CD4-positive, alpha-beta T cell treated with Interferon gamma for 1 hour (primary cell): ENCODE measurements at places on chromosomes 6 and 20.

DNA sequence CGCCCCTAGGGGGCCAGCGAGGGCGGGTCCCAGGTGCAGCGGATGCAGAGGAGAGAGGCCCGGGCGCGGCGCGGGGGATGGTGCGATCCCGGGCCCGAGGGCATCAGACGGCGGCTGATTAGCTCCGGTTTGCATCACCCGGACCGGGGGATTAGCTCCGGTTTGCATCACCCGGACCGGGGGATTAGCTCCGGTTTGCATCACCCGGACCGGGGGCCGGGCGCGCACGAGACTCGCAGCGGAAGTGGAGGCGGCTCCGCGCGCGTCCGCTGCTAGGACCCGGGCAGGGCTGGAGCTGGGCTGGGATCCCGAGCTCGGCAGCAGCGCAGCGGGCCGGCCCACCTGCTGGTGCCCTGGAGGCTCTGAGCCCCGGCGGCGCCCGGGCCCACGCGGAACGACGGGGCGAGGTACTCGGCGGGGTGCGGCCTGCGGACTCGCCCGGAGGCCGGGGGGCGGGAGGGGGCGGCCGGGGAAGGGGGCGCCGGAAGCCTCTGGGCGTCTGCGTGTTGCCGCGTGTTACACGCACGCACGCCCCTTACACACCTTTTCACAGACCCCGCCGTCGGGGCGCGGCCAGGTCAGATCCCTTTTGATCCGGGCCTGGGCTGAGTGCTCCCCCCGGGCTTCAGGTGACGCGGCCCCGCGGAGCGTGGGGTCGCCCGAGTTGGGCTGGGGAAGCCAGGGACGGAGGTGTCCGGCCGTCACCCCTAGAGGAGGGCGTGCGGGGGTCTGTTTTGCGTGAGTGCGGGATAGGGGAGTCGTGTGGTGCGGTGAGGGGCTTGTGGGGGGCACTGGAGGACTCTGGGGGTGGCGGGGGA lies 412 bp downstream of the TRIB3 start:
- DNase-seq, result peak; percentile 55

DNA sequence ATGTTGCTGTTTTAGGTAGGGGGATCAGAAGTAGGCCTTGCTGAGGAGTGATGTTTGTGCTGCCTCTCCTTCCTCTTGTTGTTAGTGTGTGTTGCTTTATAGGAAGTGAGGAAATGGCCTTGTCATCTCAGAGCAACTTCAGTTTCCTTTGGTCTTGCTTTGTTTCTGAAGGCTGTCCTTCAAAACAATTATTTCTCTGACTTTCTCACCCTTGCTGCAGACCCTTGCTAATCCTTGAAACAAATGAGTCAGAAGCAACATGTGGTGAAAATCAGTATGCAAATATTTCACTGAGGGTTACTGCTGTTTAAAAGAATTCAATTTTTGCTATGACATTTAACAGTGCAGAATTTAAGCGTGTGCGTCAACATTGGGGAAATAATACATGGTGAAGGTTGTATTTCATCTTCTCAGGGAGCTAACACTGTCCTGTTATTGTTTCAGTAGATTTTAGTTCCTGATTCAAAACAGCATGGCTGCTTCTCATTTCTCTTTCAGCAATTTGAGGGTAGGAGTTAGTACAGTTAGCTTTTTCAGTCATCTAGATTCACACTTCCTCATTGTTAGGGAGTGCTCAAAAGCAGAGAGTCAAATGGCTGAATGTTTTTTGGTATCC lies 13.8 kb downstream of the RNF144B start:
- no peak for DNase-seq

DNA sequence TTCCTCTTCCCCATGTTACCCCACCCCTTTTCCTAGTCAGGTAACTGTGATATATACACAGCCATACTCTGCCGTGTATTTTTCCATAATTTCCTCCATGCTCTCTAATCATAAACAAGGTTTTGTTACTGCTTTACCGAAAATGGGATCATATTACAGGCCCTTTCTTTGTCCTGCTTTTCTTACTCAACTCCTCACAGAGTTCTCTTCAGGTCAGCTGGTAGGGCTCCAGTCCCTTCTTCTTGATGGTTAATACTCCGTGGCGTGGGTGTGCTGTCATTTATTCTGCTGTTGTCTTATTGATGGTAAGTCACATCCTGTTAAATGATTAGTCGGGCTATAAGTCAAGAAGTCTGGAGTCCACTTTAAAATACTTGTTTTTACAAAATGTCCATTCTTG lies 24.9 kb upstream of the PI16 start:
- no peak for DNase-seq

DNA sequence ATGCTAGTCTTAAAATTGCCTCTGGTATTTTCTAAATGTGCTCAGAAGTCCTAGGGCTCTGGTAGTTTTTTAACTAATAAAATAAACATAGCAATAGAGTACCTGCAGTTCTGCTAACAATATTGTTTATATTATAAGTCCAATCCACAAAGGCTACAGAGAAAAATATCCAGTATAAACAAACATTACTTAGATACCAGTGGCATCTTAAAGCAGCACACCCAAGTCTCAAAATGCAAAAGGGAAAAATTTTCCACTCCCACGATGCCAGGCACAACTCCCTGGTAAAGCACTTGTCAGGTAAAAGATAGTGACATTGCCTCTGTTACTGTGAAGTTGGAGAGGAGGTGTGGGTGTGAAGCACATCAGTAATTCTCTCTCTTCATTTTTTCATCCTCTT lies 123.3 kb downstream of the OGFRL1 start:
- no peak for DNase-seq

DNA sequence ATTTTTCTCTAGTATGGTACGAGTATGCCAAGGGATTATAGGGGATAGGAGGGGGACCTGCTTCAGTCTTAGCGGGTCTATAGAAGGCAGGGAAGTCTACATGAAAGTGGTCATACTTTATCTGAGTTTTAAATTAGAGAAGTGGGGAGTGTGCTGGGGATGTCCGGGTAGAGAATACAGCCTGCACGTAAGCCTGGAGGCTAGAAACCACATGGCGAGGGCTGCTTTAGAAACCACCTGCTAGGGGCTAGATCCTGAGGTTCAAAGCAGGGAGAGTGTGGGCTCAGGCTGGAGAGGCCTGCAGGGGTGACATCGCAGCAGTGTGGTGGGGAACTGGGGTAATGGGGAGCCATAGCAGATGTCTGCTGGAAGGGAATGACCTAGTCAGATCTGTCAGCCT lies 85.2 kb downstream of the VEGFA start:
- DNase-seq, result no peak

GRCh38 chr6:122640366-122640765 lies 30.2 kb downstream of the PKIB start:
- no peak for DNase-seq

GRCh38 chr6:158347335-158347734 lies 35.1 kb downstream of the TULP4 start:
- DNase-seq, result no peak

- DNase-seq, result peak; percentile 50
Measured at GRCh38 chr6:29941016-29941415, 1.3 kb upstream of the HLA-A start.

- DNase-seq, result peak; percentile 53
Measured at GRCh38 chr20:36199345-36200257, 36.7 kb upstream of the AAR2 start.

DNA sequence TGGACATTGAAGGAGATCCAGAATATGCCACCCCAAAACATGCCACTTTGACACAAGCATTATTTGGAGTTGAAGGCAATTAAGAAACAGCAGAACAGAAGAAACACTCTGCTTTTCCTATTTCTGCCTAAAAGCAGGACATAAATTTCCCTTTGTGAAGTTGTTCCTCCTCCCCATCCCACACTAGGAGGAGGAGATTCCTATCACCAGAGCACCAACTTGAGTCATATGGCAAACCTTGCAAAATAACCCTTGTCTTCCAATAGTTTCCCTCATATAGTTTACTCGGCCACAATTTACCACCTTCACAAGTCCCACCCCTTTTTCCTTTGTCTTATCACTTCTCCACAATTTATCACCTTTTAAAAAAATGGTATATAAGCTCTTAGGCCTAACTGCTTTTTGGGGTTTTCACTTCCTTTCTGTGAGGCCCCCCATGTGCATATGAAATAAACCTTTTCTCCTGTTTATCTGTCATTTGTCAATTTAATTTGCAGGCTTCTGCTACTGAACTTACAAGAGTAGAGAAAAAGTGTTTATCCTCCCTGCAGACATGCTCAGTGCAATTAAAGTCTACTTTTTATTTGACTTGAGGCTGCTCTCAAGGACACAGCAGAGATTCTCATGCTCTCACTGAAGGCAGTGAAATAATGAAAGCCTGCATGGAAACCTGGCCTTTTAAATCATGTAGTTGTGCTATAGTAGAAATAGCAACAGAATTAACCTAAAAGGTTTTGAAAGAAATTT lies 2.8 kb upstream of the RAB23 start:
- no peak for DNase-seq

GRCh38 chr20:2880650-2881049 lies 7.4 kb downstream of the PTPRA start:
- DNase-seq, result no peak

- no peak for DNase-seq
Measured at GRCh38 chr6:73610444-73611275, 43.1 kb downstream of the SLC17A5 start.

DNA sequence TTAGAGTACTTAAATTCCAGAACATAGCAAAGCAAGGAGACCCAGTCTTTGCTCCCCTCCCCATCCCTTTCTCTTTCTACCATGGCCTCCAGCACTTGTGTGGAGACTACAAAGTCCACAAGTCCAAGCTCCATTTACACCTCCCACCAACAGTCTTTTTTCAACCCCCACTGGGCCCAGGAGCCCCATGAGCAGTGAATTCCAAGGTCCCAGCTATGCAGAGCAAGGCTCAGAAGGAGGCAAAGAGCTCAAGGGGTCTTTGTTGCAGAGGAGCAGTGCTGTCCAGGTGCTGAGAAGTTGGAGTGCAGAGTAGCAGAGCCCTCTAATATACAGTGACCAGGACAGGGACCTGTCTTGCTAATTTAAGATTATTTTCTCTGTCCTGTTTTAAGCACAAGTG lies 9.0 kb downstream of the PAK5 start:
- no peak for DNase-seq

- no peak for DNase-seq
Measured at GRCh38 chr20:2762578-2763131, 37.8 kb downstream of the CPXM1 start.

DNA sequence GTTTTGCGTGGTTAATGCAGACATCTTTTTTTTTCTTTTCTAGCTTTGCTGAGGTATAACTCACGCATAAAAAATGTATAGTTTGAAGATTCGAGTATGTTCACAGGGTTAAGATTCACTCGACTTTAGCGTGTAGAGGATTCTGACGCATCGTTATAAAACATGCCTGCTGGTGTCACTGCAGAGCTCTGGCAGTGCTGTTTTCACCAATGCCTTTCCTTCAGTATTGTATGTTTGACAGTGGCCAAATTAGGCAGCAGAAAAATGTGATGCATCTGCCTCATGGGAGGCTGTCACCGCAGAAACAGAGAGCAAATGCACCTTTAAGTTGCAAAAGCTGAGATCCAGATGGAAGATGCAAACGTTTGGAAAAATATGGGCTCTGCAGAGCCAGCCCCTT lies 18.0 kb upstream of the SIRPB2 start:
- DNase-seq, result peak; percentile 35

- DNase-seq, result peak; percentile 58
Measured at GRCh38 chr20:32966881-32967781, 37.1 kb downstream of the SUN5 start.

DNA sequence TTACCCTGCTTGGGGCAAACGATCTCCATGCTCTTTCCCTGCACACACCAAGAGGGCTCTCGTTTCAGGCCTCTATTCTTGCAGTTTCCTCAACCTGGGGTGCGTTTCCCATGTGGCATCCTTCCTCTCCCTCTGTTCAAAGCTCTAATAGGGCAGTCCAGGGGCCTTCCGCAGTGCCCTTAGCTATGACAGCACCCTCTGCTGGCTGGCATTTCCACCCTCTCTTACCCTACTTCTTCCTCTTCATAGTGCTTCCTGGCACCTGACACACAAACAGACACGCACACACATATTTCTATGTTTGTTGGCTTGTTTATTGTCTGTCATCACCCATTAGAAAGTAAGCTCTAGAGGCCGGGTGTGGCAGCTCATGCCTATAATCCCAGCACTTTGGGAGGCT lies 294.0 kb downstream of the CLIC5 start:
- no peak for DNase-seq

- DNase-seq, result no peak
Measured at GRCh38 chr6:42751055-42751454, 5.2 kb upstream of the TBCC start.

DNA sequence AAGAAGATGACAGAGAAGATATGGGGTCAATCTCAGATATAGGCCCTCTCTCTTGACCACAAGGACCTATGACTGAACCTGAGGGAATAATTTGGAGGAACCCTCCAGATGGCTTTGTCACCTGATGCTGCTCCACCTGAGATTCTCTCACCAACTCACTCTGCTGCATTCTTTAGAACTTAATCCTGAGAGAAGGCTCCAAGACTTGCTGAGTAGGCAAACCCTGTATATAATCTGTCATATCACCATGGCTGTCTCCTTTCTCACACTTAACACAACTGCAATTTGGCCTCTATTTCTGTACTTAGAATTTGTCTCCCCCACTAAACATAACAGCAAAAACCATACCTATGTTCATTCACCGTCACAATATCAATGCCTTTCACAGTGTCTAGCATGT lies 172.3 kb downstream of the PKHD1 start:
- no peak for DNase-seq
